ENCODE measurements at places on chromosomes 1 and 21.

GRCh38 chr1:16017461-16018303 is at the start of gene HSPB7:
Gene HSPB7 (minus strand): TSS chr1:16018043. CDS start chr1:16017963, 80 bp downstream.
- DNase-seq = no peak

DNA sequence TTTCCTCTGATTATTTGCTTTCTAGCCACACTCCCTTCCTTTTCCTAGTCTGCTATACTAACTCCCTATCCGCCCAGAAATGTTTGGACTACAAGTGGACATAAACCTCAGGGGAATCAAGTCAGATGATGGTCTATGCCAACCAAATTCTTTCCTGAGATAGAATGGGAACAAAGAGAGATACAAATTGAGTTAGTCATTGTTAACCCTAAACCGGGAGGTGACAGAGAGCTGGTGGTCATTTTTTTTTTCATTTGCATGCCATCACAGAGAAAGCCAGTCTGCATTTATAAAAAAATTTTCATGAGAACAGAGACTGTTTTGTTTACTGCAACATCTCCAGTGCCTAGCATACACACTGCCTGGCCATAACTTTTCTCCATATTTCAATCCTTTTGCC is 35.0 kb downstream of the MYSM1 start:
- no peak for DNase-seq

GRCh38 chr1:14598498-14599182 is at the start of gene KAZN:
Gene KAZN (plus strand): TSS chr1:14598685.
- DNase-seq = no peak

- DNase-seq = no peak
Observed at GRCh38 chr1:99652881-99653281, 7.0 kb downstream of the PALMD start.

- DNase-seq = no peak
Observed at GRCh38 chr1:233928123-233928522, 23.6 kb downstream of the SLC35F3 start.

GRCh38 chr1:194078765-194079164 is 892.4 kb upstream of the B3GALT2 start:
- no peak for DNase-seq

DNA sequence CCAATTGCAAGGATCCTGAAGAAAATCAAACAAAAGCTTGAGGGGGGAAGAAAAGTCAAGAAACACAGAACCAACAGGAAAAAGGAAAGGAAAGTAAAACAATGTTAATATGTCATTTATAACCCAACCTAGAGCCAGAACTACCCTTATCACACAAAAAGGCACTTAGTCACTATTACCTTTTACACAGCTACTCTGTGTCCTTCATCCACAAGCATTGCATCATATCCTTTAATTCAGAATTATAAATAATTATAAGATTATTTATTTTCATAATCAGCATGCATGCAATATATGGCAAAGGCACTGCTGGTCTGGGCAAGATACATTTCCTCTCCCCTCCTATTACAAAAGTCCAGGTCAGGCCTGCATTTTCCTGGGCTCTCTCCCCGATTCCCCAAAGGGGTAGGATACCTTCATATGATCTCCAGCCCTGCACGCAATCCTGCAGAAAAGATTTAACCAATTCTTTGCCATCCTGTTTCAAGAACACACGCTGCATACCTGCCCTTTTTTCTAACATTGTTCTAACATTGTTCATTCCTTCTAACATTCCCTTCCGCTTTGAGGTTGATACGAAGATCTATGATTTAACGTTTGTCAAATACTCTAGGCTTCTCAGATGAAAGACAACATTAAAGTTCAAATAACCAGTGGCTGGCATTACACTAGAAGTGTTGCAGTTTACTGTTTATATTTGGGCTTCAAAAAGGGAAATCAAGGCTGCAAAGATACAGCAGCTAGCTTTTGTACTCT is 4.3 kb downstream of the PTPN14 start:
- no peak for DNase-seq

GRCh38 chr1:227661495-227661894 is 73.6 kb downstream of the JMJD4 start:
- DNase-seq = no peak

DNA sequence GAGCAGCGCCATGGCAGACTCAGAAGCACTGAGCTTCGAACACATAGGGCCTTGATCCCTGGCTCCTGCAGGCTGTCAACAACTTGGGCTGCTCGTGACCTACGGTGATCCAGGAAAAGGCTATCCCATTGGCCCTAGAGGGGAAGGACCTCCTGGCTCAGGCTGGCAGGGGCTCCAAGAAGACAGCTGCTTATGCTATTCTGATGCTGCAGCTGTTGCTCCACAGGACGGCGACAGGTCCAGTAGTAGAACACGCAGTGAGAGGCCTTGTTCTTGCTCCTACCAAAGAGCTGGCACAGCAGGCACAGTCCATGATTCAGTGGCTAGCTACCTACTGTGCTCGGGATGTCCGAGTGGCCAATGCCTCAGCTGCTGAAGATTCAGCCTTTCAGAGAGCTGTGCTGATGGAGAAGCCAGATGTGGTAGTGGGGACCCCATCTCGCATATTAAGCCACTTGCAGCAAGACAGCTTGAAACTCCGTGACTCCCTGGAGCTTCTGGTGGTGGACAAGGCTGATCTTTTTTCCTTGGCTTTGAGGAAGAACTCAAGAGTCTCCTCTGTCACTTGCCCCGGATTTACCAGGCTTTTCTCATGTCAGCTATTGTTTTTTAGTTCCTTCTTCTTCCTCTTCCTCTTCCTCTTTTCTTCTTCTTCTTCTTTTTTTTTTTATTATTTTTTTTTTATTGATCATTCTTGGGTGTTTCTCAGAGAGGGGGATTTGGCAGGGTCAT is 18.9 kb downstream of the ITLN2 start:
- DNase-seq = no peak

DNA sequence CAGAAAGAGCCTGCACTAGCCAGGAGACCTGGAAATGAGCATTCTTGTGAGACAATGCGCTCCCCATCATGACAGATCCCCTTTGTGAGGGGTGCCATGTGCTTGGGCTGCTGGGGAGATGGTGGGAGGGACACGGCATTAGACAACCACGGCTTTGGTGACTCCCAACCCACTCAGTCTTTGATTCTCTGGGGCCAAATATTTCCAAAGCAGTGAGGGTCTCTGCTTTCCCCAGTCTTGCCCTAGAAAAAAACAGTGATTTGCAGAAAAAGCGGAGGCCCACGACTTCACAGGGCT is 10.2 kb downstream of the SLC45A3 start:
- no peak for DNase-seq

GRCh38 chr1:159205225-159205624 is 550 bp downstream of the ACKR1 start:
- DNase-seq = no peak

- peak; percentile 93 for DNase-seq
Observed at GRCh38 chr1:12596007-12596821, 21.8 kb downstream of the DHRS3 start.

DNA sequence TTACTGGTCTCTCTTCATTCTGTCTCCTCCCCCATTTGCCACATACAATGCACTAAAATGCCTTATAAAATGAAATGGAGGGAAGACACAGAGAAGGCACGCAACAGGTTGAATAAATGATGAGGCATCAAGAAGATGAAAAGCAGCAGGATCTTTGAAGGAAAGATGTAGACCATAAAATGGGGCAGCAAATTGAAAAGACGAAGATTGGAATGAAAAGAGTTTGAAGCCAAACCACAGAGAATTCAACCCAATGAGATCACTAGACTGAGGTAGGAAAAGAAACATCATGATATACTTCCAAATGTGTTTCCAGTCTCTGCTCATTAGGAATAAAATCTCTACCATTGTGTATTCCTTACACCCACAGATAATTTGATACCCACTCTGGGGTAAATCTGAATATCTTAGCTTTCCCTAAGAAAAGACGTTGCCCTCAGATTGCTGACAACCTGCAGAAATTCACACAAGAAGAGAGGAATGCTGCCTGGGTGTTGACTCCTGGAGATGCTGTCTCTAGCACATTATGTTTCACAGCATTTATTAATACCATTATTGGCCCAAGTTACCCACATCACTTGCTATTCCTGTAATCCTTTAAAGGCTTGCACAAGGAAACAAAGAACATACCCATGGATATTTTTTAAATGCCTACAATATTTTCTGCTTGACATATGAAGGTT is 230.9 kb downstream of the LTN1 start:
- DNase-seq = no peak

- DNase-seq = no peak
Observed at GRCh38 chr1:83860490-83861221, 138.3 kb downstream of the TTLL7 start.

DNA sequence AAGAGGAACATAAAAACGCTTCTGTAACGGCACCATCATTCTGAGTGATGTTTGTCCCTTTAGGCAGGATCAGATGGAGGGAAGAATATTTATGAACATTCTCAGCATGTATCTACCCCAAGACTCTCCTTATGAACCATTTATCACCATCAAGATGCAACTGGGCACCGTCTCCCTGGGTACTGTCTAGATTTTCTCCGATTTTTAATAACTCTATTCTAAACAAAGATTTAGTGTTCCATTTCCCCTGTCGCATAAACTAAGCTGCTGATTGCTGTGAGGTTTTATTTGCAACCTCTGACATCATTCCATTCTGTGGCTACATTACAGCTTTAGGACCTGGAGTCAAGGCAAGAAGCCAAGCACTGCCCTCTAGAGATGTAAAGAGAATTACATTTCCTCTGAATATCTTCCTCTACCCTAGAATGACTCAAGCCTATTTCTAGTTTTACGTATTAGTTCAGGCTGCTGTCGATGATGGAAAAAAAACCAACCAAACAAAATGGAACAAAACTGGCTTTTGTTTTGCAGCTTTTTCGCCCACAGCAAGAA is 130.1 kb upstream of the MAP1LC3C start:
- DNase-seq = peak; percentile 17

GRCh38 chr1:220990427-220991339 is 111.4 kb downstream of the HLX start:
- peak; percentile 86 for DNase-seq

Measured in ELR (cell line).